D721Med (cell line): ENCODE measurements at places on chromosomes 7 and 10.

DNA sequence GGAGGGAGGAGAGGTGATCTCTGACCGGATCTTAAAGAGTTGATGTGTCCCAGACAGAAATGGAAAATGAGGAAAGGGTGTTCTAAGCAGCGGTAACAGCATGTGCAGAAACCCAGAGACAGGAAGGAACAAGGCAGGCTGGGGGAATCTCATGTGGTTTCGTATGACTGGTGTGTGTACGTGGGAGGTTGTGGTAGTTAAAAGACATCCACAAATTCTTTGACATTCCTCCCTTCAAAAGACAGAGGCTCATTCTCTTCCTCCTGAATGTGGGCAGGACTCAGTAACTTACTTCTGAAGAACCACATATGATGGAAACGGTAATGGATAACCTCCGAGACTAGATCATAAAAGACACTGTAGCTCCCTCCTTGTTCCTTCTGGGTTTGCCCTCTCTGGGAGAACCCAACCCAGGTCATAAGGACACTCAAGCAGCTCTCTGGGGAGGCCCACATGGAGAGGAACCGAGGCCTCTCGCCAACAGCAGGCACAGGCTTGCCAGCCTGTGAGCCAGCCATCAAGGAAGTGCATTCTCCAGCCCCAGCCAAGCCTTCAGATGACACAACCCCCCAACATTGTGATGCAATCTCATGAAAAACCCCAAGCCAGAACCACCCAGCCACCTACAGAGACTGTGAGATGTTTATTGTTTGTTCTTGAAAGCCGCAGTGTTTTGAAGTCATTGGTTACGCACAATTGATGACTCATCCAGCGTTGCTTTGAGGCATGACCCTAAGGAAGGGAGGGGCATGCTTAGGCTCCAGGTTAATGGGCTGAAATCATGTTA is 116.0 kb downstream of the SLIT1 start:
- DNase-seq = no peak

DNA sequence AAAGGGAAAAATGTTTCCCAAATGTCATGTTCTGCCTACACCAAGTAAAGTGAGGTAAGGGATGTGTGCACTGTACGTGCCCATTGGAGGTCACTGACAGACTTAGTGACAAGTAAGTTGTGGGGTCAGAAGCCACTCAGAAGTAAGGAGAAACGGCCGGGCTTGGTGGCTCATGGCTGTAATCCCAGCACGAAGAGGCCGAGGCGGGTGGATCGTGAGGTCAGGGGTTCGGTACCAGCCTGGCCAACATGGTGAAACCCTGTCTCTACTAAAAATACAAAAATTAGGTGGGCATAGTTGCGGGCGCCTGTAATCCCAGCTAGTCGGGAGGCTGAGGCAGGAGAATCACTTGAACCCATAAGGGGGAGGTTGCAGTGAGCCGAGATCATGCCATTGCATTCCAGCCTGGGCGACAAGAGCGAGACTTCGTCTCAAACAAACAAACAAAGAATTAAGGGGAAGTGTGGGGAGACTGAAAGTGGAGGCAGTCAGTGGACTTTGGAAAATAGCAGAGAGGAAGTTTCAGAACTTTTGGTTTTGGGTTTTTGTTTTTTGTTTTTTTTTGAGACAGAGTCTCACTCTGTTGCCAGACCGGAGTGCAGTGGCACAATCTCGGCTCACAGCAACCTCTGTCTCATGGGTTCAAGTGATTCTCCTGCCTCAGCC is 114.8 kb downstream of the WDFY4 start:
- DNase-seq = no peak

- DNase-seq = no peak
These were observed 2.7 kb downstream of the SEMA3A start for GRCh38 chr7:84191842-84192241.

GRCh38 chr10:86349474-86349873 is 17.1 kb downstream of the GRID1 start:
- no peak for DNase-seq

DNA sequence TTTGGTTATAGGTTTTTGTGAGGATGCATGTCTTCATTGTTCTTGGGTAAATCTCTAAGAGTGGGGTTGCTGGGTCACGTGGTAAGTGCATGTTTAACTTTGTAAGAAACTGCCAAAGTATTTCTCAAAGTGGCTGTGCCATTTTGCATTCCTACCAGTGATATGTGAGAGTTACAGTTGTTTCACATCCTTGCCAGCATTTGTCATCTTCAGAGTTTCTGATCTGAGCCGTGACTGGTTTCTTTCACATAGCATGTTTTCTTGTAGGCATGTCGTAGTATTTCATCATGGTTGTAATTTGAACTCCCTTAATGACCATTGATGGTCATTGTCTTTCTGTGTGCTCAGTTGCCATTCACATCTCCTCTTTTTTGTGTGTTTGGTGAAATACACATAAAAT is 286.0 kb downstream of the RNLS start:
- no peak for DNase-seq

GRCh38 chr7:121608785-121609184 is 212.7 kb upstream of the FAM3C start:
- DNase-seq = no peak

GRCh38 chr7:25849500-25850184 is 302.4 kb upstream of the NFE2L3 start:
- DNase-seq = no peak

GRCh38 chr10:58796824-58797223 is 284.2 kb downstream of the BICC1 start:
- DNase-seq = no peak

GRCh38 chr7:332020-332517 is 42.1 kb downstream of the FOXL3 start:
- DNase-seq = no peak

DNA sequence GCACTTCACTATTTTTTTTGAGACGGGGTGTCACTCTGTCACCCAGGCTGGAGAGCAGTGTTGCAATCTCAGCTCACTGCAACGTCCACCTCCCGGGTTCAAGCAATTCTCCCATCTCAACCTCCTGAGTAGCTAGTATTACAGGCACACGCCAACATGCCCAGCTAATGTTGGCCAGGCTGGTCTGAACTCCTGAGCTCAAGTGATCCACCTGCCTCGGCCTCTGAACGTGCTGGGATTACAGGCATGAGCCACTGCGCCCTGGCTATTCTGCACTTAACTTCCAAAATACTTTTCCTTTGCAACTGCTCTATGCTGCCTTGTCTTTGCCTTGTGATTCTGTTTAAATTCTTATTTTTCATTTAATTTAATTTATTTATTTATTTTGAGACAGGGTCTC is 67.0 kb upstream of the ZNF479 start:
- no peak for DNase-seq

DNA sequence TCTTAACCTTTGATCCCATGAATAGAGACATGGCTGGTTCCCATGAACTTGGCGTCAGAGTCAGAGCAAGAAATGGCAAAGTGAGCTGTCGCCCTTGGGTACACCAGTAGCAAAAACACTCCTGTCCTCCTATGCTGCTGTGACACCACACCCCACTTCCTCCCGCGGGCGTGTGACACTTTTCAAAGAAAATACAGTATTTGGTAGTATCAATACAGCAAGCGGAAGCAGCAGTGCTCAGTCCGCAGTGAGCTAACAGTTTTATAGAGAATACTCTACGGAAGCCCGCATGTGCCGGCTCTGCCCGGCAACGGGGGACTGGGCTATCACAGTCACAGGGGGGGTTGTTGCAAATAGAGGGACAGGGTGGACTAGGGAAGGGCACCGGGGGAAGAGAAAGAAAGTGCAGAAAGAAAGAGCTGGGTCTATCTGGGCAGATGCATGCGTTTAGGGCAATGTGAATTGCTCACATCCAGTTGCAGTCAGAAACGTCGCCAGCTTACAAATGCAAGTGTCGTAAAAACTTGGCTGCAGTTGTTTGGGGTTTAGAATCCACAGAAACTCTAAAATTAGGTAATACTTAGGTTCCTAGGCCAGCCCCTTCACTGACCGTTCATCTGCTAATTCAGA is 49.8 kb downstream of the PRKCQ start:
- DNase-seq = no peak

- DNase-seq = no peak
These were observed 28.5 kb upstream of the CYP2C8 start for GRCh38 chr10:95097805-95098204.

GRCh38 chr7:14340393-14341074 is 351.1 kb upstream of the ETV1 start:
- no peak for DNase-seq

DNA sequence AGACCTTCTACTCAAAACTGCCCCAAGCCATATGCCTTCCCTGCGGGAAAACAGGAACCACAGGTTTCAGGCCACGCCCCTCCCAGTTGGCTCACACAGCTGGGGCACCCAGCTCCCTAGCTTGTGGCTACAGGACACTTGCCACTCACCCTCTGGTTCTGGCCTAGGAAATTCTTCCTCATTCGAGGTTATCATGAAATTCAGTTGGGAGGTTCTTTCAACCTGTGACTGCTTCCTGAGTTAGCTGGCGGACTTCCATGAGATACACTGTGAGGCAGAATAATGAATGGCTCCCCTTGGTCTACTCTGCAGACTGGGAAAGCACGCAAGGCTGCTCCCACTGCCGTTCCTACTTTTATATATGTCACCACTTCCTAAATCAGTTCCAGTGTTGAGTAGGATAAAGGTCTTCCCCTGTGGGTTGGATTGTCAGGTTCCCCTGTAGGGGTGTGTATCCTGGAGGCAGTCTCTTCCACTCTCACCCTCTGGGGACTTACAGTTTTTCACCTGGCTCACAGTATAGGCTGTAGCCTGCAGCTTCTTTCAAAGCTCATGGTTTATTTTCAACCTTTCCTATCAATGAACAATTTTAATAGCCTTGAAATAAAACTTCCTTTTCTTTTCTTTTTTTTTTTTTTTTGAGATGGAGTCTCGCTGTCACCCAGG is 37.0 kb downstream of the GPR22 start:
- DNase-seq = no peak

- DNase-seq = no peak
These were observed 265.2 kb upstream of the LYZL1 start for GRCh38 chr10:29023678-29024077.

GRCh38 chr10:36712695-36713094 is 412.7 kb upstream of the ANKRD30A start:
- DNase-seq = no peak

DNA sequence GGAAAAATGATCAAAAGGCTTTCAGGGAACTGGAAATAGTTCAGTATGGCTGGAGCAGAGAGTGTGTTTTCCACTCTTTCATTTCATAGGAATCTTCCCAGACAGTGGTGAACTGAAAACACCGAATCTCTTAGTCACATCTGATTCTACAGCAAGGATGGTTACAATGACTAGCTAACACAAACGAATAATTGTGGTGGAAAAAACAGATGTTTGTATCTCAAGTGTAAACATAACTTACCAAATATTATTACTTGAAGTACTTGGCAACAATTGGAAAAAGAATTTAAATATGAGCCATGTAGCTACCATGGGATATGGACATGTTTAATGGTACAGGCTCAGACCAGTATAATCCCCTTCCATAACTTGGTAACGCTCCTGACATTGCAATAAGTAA is 21.1 kb upstream of the BPGM start:
- no peak for DNase-seq
